Putamen (tissue), 1 donor: ENCODE measurements at places on chromosomes 2 and 18.

- DNase-seq = no peak
These were observed 133.5 kb downstream of the MBP start for GRCh38 chr18:76999077-76999476.

DNA sequence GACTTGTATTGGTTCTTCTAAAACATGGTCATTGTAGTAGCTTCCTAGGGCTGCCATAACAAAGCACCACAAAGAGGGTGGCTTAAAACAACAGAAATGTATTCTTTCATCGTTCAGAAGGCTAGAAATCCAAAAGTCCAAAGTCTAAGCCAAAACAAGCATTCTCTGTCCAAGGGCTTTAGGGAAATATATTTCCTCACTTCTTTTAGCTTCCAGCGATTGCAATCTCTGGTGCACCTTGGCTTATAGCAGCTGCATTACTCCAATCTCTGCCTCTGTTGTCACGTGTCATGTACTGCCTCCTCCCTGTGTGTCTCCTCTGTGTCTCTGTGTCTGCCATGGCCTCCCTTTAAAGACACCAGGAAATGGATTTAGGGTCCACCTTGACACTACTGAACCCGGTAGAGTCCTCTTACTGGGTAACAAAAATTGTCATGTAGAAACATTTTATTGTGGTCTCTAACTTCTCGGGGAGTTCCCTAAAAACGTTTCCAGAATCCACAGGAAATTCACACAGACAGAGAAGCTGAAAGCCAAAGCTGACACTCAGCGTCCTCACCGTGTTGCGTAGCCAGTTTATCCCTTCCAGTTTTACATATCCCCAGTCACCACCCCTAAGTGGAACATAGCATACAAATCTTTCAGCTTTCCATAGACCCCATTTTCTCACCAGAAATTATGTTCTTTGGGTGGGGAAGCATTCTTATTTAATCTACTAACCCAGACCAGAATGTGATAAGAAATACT, 20.7 kb upstream of the TTN start:
- DNase-seq = no peak

DNA sequence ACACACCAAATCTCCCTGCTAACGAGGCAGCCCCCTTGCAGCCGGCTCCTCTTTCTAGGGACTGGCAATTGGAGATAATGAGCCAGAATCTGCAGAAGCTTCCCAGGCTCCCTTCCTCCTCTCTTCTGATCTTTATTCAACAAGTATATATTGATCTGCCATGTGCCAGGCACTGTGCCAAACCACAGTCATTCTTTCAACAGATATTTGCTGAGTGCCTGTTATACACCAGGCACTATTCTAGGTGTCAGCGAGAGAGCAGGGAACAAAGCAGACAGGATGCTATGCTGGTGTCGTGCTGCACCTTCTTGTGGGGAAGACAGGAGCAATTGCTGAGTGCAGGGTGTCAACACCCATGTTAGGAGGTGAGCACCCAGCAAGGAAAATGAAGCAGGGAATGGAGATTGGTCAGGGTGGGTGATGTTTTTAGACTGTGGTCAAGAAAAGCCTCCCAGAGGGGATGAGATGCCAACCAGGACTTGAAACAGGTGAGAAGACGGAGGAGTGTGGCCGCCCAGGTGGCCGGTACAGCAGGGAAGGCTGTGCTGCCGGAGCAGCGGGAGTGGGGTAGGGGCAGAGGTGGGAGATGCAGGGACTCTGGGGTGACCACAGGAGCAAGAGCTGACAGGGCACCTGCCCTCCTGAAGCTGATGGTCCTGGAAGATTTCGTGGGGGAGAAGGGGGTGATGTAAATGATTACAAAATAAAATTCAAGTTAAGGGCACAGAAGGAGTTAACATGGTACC, 307.6 kb upstream of the RAB12 start:
- DNase-seq = no peak

- no peak for DNase-seq
These were observed 89.0 kb upstream of the UBE2E3 start for GRCh38 chr2:180891360-180891759.

DNA sequence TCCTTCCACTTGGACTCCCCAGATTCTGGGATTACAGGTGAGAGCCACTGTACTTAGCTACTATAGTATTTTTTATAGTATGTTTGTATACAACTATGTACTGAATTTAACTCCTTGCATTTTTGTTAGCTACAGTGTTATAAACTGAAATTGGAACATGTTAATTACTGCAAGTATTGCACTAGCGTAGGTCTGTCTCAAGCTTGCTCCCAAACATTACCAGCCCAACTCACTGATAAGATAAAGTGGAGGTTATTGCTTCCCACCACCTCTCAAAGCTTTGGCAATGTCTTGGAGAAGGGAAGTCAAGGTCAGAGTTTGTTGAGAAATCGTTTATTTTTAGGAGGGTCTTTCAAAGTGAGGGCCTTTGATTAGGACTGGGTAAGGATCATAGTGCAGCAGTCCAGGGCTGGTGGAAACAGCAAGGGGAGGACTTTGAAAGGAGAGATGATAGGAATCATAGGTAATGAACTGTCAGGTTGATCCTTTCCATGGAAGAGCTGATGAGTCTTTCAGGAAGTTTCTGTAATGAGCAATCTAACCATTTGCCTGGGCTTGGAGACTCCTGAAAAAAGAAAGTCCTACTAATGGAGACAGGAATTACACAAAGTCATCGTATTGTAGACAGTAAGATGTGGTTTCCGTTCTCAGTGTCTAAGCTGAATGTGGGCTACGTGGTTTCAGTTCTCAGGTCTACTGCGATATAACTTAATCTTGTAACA, 257.1 kb downstream of the MYO3B start:
- DNase-seq = no peak

GRCh38 chr18:46622999-46623398, 34.0 kb downstream of the LOXHD1 start:
- DNase-seq = peak; percentile 11

GRCh38 chr2:191979221-191979730, 132.4 kb upstream of the CAVIN2 start:
- DNase-seq = no peak

DNA sequence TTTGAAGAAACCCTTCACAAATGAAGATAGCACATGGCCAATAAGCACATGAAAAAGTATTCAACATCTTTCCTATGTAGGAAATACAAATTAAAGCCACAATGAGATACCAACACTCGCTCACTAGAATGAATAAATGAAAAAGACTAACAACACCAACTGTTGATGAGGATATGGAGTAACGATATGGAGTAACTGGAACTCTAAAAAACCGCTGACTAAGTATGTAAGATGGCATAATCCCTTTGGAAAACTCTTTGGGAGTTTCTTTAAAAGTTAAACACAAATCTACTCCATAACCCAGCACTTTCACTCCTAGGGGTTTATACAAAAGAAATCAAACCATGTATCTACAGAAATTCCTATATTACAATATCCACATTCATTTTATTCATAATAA, 220.5 kb downstream of the AFF3 start:
- no peak for DNase-seq

DNA sequence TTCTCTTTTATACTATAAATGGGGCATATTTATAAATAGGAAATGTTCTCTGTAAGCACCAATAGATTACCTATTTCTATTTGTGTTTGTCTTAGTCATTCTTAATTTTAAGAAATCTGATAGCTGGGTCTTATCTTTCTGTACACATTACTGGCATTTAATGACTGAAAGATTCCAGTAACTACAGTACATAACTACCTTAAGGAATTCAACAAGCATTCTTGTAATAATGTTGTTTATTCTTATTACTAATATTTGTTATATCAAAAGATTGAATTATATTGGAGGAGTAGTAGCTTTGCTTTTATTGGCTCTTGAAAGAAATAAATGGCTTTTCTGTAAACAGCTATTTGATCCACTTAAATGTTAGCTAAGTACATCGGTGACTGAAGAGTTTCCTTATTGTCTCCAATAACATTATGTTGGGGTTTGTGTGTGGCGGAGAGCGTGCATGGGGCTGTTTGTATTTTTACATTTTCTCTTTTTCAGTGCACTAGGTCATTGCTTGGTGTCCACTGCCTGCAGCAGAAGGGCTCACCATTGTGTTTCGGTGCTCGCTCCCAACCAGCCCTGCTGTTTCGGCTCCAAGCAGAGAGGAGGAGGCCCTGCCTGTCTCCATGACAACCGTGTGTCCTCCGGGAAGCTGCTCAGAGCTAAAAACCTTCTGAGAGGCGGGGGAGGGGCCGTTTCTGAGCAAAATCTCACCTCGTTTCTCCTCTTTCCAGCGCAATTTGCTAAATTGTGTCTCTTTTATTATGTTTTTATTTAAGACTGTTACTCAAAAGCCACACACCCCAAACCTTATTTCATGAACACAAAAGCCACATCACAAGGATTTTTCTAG, 112.5 kb upstream of the SLC38A11 start:
- DNase-seq = peak; percentile 82

DNA sequence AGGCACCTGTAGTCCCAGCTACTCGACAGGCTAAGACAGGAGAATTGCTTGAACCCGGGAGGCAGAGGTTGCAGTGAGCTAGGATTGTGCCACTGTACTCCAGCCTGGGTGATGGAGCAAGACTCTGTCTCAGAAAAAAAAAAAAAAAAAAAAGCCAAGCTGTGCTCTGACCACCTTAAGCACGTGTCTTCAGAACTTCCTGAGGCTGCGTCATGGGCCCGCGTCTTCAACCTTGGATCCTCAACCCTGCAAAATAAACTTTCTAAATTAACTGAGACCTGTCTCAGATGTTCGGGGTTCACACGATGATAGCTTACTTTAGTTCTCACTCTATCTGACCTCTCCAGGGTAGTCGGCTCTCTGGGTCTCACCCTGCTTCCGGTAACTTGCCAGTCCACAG, 65.8 kb upstream of the CABLES1 start:
- no peak for DNase-seq

DNA sequence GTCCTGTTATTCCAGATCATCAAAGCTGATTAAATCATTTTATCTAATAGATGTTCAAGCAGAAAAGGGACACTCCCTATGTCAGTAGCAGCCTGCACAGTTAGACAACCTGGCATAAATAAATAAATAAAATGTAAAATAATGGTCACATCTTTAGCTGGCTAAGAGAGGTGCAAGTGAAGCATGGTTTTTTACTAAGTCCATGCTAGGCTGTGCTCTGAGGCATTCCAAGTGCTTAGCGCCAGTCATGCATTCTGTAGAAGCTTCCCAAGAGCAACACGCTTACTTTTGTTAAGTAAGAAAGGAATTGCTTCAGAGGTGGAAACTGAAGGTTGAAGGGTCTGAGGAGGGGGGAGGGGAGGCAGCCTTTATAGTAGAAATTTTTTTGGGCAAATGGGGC, 351.2 kb downstream of the CDH2 start:
- DNase-seq = no peak

DNA sequence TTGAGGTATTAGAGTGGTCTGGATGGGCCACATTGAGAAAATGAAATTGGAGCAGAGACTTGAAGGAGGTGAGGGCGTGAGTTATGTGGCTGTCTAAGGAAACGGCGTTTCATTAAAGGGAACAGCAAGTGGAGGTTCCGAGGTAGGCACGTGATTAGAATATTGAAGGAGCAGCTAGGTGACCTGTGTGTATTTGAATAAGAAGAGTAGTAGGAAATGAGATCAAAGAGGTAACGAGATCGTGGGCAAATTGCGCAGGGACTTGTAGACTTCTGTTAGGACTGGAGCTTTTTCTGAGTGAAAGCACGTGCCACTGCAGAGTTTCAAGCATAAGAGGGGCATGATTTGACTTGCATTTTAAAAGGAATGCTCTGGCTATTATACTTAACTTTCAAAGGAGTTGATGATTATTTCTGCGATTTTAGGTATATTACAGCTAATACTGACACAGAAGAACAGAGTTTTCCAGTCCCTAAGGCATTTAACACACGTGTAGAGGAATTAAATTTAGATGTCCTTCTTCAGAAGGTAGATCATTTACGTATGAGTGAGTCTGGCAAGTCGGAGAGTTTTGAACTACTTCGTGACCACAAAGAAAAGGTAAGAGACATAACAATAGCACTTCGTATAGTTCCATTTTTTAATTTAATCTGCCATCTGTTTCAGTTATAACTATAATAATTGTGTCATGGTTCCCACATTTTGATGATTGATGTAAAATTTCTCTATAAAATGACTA, 48.7 kb downstream of the RMDN2 start:
- no peak for DNase-seq

- DNase-seq = no peak
These were observed 232.7 kb downstream of the SLC8A1 start for GRCh38 chr2:40219141-40219540.

DNA sequence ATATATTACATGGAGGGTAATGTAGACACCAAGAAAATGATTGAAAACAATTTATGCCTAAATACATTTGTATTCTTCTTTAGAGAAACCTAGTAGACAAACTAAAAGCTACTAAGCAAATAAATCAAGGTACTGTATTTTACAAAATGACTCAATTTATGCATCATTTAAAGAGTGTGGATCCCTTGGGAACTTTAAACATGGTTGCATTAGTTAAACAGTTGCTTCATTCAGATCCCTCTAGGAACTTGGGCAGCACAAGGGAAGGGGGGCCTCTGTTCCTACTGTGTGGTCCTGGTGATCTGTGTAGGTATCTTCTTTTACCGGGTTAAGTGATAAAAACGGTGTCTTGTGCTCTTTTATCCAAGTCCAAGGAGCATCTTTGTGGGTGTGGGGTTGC, 31.5 kb upstream of the ATP8B1 start:
- no peak for DNase-seq

DNA sequence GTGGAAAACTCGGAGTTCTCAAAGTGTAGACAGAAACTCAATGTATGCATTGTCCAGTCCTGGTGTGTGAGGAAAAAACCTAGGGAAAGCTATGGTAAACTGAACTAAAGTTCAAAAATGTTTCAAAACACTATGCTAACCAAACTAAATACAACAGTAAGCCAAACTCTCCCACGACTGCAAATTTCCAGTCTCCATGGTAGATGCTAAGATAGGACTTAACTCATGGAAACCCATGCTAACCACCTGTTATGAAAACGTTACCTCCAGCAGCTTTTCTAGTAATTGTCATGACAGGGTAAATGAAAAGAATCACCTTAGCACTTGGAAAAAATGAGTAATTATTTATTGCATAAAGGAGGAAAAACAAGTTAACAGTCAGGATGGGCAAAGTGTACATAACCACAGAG, 135.7 kb upstream of the EPC2 start:
- DNase-seq = no peak

GRCh38 chr2:169222665-169223064, 139.7 kb downstream of the LRP2 start:
- no peak for DNase-seq

DNA sequence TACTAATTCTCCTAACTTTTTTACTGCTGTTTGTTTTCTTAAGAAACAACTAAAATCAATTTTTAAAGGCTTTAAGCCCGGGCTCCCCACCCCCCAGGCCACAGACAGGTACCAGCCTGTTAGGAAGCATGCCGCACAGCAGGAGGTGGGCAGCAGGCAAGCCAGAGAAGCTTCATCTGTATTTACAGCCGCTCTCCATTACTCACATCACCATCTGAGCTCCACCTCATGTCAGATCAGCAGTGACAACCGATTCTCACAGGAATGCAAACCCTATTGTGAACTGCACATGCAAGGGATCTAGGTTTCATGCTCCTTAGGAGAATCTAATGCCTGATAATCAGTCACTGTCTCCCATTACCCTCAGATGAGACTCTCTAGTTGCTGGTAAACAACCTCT, 517.0 kb downstream of the NRXN1 start:
- DNase-seq = no peak
